Activated B cell treated with CpG ODN at 0.5 μM for 24 hours (primary cell): ENCODE measurements at places on chromosomes 1 and 21.

DNA sequence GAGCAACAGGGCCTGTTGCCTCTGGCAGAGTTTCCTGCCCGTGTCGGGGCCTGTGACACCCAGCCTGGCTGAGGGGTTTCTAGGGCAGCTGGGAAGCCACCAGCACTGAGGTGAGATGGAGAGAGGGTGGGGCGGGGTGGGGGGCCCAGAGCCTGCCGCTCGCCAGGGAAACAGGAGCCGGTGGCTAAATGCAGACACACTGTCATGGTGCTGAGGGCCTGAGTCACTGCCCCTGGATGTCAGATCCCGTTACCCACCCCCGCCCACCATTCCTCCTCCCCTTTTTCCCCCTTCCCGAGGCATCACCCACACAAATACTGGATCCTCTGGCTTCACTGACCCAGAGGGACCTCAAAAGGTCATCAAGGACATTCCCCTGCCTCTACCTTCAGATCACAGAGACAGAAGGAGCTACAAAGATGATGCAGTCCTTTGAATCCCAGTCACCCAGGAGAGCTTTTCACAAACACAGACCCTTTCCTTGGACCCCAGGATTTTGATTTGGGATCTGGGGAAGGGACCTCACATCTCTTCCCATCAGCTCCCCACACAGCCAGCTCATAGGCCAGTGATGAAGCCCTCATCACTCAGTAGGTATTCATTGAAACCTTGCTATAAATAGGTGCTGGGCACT lies 1.9 kb upstream of the HSPB7 start:
- no peak for DNase-seq

GRCh38 chr1:9373619-9374018 lies 80.9 kb downstream of the SPSB1 start:
- no peak for DNase-seq

DNA sequence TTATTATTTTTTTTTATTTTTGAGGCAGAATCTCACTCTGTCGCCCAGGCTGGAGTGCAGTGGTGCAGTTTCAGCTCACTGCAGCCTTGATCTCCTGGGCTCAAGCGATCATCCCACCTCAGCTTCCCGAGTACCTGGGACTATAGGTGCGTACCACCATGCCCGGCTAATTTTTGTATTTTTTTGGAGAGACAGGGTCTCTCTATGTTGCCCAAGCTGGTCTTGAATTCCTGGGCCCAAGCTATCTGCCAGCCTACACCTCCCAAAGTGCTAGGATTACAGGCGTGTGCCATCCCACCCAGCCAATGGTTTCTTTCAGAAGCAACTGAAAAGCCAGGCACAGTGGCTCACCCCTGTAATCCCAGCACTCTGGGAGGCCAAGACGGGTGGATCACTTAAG lies 2.3 kb downstream of the KRTCAP2 start:
- no peak for DNase-seq

DNA sequence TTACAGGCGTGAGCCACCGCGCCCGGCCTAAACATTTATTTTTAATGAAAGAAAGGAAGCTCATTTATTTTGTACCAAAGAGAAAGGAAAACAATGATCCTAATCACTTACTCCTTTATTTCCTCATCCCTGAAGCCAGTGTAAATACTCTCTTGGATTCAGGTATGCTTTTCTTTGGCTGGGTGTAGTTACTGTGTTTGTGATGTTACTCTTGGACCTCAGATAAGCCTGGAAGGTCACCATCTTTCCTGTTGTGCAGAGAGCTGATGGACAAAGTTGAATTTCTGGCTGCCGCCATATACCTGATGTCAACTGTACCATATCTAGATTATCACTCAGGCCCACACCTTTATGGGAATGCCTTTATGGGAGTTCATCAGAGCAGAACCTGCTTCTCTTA lies 35.4 kb upstream of the FOXE3 start:
- DNase-seq = no peak

DNA sequence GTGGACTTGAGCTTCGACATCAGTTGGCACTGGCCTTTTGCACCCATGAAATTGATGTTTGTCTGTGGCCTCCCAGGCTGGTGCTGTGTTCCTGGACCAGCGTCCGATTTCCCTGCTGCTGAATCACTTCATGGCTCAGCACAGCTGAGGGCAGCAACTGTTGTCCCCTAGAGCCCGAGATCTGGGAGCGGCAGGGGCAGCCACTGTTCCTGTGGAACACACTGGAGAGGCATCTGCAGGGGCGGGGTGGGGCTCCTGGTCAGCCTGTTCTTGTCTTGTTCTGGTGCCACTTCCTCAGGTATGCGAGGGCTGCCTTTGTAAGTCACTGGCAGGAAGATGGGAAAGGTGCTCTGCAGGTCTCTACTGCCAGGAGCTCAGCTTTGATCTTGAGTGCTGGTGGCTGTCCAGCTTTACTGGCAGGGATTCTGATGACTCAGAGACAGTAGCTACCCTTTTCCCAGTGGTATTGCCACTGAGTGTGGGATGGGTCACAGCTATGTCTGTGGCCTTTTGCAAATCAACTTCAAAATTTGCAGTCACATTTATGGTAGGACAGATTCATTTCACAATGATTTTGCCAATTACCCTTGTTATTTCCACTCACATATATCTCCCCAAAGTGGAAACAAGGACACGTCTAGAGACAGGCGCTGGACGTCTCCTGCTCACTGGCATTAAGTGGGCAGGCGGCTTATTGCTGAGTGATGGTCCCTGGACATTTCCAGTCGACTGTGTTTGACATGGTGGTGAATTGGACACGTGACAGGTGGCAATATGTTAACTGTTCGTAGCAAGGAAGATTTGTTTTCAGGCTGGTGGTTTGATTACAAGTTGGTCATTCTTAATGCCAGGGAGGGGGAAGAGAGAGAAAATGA lies 15.3 kb downstream of the AGPAT3 start:
- DNase-seq = no peak

- no peak for DNase-seq
Observed at GRCh38 chr1:217027403-217028080, 304.3 kb upstream of the ESRRG start.

DNA sequence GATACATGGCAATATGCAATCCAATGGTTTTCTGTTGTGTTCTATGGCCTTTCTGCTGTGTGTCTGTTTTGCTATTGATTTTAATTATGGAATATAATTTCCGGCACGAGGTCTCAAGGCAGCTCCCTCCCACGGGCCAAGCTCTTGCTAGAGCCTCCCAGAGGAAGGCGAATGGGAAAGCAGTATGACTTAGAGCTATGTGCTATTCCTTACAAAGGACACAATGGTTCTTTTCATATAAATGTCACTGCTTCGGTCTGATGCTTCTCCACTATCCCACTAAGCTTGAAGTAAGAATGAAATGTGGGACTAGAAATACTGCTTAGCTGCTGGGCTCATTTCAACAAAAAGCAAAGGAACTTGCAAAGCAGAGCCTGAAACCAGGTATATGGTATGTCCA lies 322.2 kb upstream of the BEND5 start:
- DNase-seq = no peak

DNA sequence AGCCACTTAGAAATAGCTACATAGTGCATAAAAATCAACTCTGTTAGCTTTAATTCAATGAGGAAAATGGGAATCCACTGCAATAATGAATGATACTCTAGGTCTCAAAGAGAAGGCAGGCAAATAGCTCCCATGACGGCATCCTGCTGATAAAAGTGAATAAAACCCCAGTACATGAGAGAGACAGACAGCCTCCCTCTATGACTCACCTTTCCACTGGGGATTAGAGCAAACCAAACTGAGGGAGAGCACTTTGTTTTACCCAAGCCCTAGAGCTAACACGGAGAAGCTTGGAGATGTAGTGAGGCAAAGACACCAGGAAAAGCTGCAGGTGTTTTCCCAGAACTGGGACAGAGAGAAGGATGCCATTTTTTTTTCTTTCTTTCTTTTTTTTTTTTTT lies 621.9 kb downstream of the LRRIQ3 start:
- DNase-seq = no peak

DNA sequence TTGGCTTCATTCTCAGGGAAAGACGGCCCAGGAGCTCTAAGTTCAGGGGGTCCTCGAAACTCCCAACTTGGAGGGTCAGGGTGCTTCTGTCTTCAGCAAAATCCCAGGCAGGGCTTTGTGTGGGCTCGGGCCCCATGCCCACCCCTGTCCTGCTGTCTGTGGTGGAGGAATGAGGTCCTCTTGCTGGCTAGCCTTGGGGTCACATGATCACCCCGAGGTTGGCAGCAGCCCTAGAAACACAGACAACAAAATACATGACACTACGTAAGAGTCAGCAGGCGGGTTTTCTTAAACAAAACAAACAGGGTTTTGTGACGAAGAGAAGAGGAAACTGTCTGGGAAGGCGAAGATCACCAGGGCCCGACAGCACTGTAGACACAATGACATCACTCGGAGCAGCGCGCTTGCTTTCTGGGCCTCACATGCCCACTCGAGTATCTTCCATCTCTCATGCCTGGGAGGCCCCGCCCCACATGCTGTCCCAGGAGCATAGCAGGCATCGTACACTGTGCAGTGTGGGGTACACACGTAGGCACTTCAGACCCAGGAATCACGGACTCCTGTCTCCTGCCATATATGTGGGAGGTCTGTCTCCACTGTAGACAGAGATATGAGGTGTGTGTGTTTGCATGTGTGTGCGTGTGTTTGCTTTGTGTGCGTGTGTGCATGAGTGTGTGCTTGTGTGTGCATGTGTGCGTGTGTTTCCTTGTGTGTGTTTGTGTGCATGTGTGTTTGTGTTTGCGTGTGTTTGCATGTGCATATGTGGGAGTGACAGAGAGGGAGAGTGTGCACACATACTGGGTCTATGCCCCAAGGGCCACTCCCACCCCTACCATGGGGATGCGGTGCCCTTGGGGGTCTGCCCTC lies 94.7 kb downstream of the SIK1 start:
- no peak for DNase-seq

DNA sequence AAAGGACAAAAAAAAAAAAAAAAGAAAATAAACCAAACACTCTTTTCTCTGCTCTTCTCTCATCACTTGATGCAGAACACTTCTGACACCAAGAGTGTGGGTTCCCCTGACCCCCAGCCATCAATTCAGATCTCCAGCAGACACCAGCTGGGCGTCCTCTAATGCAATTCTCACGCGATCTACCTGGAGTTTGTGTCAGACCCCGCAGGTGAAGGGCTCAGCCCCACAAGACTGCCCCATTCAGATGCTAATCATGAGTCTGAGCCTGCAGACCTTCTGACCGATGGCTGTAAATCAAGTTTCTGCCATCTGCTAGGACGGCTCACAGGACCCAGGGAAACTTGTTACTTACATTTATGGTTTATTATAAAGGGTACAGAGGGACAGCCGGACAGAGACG lies 133.6 kb upstream of the C1orf174 start:
- DNase-seq = no peak

DNA sequence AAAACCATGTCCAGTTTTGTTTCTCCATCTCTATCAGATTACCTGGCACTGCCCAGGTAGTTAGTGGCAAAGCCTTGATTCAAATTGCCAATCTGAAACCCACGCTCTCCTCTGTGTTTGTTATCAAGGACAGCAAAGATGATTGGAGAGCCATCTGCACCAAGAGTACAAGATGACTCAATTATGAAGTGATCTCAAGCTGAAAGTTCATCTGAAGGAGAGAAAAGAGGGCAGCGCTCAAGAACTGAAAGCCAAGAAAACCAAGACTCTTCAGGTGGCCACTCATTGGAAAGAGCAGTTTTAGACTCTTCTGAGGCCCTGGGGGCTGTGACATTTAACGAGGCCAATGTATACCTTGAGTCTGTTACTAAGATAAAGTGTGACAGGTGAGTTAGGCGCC lies 13.8 kb downstream of the RXRG start:
- no peak for DNase-seq

GRCh38 chr1:99749504-99750347 lies 16.7 kb downstream of the FRRS1 start:
- no peak for DNase-seq

- DNase-seq = no peak
Observed at GRCh38 chr1:179935909-179936496, 18.6 kb upstream of the CEP350 start.

DNA sequence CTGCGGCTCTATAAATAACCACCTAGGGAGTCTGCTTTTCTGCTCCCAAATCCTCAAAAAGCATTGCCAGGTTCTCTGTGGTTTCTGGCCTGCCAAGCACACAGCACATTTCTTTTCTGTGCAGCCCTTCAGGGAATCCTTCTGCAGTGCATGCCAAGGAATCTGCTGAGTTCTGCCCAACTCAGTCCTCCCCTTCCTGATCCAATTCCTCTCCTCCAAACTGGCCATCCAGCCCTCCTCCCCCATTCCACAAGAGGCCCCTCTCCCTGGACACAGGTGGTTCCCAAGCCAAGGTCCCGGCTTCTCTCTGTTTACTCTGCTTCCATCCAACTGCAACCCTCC lies 61.8 kb downstream of the HIVEP3 start:
- no peak for DNase-seq

DNA sequence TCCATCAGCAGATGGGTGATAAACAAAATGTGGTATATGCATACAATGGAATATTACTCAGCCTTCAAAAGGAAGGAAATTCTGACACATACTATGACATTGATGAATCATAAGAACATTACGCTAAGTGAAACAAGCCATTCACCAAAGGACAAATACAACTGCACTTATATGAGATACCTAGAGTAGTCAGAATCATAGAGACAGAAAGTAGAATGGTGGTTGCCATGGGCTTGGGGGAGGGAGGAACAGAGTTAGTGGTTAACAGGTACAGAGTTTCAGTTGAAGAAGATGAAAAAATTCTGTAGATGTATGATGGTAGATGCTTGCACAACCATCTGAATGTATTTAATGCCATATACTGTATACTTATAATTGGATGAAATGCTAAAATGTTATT lies 39.1 kb upstream of the KCNK2 start:
- DNase-seq = no peak

- DNase-seq = no peak
Observed at GRCh38 chr1:162878000-162878596, 17.1 kb upstream of the CCDC190 start.

- DNase-seq = no peak
Observed at GRCh38 chr1:83058327-83058726, 940.6 kb downstream of the TTLL7 start.

DNA sequence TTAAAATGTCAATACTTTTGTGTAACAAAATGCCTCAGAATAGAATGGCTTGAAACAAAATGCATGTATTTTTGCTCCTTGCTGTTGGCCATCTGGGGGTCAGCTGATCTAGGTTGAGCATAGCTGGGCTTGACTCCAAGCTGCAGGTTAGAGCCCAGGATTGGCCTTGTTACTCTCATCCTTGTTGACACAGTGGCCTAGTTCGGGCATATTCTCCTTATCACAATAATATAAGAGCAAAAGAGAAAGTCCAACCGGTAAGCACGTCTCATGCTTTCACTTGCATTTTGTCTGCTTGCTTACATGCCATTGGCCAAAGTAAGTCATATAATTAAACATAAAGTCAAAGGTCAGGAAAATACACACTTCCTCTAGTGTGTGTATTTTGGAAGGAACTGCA lies 456.2 kb downstream of the KCNT2 start:
- DNase-seq = no peak

- no peak for DNase-seq
Observed at GRCh38 chr1:243494741-243495431, 239.0 kb downstream of the SDCCAG8 start.

- no peak for DNase-seq
Observed at GRCh38 chr1:10424034-10424433, 6.2 kb upstream of the CENPS start.

GRCh38 chr21:37446552-37446951 lies 80.0 kb downstream of the DYRK1A start:
- no peak for DNase-seq
